Mesothelial cell of epicardium (in vitro differentiated cells): ENCODE measurements at places on chromosomes 6 and 20. TPM values are rescaled to one million over a fixed set of nuclear protein-coding genes. Genes with fewer than 3 reads are reported as not detected.

DNA sequence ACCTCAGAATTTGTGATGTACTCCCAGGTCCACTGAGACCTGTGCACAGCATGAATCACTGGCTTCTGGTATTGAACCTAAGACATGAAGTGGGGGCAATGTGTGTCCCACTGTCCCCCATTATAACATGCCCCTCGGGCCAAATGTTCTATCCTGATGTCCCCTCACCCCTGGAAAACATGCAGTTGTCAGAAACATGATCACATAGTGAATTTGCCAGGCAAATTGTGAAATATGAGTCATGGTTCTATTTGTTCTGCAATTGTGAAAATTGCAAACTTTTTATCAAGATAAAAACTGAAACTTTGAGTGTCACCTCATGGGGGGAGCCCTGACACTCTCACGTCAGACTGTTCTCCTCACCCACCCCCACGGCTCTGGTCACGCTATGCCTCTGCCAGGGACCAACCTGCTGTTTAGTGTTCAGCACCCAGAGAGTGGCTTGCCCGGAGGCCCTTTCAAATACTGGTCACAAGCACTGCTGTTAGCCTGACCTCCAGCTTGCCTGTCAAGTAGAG is 305.3 kb downstream of the CLIC5 start:
- H3K27ac ChIP-seq: no peak overlapping the region
- peaks cover 1% of the 10 kb centered on the region for H3K27me3 ChIP-seq
- no peaks in the 10 kb centered on the region for H3K36me3 ChIP-seq
- peaks cover 15% of the 10 kb centered on the region for H3K4me1 ChIP-seq
- no peak for DNase-seq

Gene C20orf144
- total RNA-seq: 0.09 to 0.20 TPM (median 0.11 TPM) in 3 replicates

Gene COL9A1
- 8.1 to 9.1 TPM (median 8.7 TPM) in 3 replicates for total RNA-seq

GRCh38 chr20:63062188-63063140 is 55.7 kb upstream of the BHLHE23 start:
- no peak overlapping the region for H3K4me3 ChIP-seq
- DNase-seq: peak; percentile 7
- H3K27me3 ChIP-seq: peaks cover 40% of the 10 kb centered on the region
- H3K4me1 ChIP-seq: no peaks in the 10 kb centered on the region

DNA sequence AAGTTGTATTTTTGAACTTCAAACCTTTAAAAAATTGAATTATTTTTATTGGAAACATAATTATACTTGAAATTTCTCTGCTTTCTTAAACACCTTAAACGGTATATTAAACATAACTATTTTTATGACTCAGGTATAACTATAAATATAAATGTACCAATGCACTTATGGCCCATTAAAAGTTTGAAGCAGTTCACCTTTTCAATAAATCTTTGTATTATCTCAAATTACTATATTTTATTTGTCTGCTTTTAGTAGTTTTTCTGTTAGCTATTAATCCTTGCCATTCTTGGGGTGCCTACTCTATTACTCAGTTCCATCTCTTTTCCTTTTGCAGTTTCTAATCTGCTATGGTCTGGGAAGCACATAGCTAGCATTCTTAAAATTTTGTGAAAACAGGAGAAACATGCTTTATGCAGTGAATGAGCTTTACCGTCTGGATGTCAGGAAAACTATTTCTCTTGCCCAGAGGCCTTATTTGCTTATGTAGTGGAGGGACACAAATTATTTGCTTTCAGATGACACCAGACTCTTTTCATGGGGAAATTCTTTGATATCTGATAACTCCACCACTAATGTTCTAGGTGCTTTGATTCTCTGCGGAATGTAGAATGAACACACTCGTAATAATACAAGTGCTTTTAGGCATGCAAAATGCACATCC is 378.9 kb upstream of the CITED2 start:
- H3K36me3 ChIP-seq: no peaks in the 10 kb centered on the region
- peaks cover 74% of the 10 kb centered on the region for H3K4me1 ChIP-seq
- H3K4me3 ChIP-seq: no peak overlapping the region
- no peaks in the 10 kb centered on the region for H3K27me3 ChIP-seq

DNA sequence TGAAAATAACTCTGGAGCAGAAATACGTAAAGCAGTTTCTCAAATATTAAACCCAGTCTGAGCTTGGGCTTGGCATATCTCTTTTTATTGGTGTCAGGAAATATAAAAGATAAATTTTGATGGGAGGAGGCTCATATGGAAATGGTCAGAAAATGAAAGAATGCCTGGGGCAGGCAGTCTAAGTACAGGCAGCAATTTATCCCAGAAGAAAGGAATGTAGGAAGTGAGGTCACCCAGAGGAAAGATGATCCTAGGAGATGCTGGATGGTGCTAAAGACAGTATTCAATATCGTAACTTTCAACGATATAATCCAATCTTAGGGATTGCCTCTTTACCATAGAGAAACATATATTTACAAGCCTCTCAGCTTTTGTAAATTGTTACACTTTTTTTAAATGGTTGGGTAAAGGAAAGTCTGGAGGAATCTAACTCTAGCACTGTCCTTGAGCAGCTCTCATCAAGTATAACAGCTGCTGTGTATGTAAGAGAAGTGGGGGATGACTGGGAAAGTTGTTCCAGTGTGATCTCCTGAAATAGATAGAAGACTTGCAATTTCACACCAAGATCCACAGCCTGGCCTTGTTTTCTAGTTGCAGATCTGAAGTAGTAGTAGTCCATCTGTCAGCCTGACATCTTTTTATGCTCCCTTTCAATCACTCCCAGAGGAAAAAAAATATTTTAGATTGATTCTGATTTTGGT is 256.9 kb upstream of the SASH1 start:
- peaks cover 9% of the 10 kb centered on the region for H3K36me3 ChIP-seq
- peaks cover 9% of the 10 kb centered on the region for H3K4me1 ChIP-seq
- DNase-seq: no peak
- peak overlapping the region; percentile 79 for H3K27ac ChIP-seq

Gene PLCB1
- total RNA-seq: 35.4 to 41.5 TPM (median 35.4 TPM) in 3 replicates

DNA sequence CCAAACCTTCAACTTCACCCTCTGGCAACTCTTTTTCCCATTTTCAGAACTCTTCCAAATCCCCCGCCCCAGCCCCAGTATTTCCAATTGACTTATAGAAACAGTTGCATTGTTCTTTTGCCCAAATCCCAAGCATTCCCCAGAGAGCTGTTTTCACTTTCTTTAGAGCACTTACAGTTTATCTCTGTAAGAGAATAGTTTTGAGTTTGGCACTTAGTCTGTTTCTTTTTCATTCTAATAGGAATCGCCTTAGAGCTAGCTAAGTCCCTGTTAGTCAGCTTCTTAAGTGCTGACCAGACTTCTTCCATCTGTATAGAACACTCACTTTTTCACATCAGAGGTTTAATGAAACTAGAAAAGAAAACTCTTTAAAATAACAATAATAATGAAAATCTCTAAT is 374.2 kb upstream of the FLRT3 start:
- no peak overlapping the region for H3K4me3 ChIP-seq
- DNase-seq: no peak
- no peaks in the 10 kb centered on the region for H3K36me3 ChIP-seq
- H3K4me1 ChIP-seq: peaks cover 73% of the 10 kb centered on the region

GRCh38 chr6:99458319-99458718 is 33.2 kb upstream of the PNISR start:
- DNase-seq: no peak
- H3K4me1 ChIP-seq: no peaks in the 10 kb centered on the region
- H3K36me3 ChIP-seq: peaks cover 36% of the 10 kb centered on the region
- no peak overlapping the region for H3K4me3 ChIP-seq
- no peaks in the 10 kb centered on the region for H3K27me3 ChIP-seq

- DNase-seq: no peak
- no peak overlapping the region for H3K27ac ChIP-seq
- H3K36me3 ChIP-seq: peaks cover 9% of the 10 kb centered on the region
- H3K4me3 ChIP-seq: no peak overlapping the region
- no peaks in the 10 kb centered on the region for H3K27me3 ChIP-seq
- no peaks in the 10 kb centered on the region for H3K4me1 ChIP-seq
Measured at GRCh38 chr6:169473663-169474062, 220.0 kb upstream of the THBS2 start.
